Mesenteric fat pad (tissue), 1 donor: ENCODE measurements at places on chromosomes 13 and 19. TPM values are rescaled to one million over a fixed set of nuclear protein-coding genes. Genes with fewer than 3 reads are reported as not detected.

DNA sequence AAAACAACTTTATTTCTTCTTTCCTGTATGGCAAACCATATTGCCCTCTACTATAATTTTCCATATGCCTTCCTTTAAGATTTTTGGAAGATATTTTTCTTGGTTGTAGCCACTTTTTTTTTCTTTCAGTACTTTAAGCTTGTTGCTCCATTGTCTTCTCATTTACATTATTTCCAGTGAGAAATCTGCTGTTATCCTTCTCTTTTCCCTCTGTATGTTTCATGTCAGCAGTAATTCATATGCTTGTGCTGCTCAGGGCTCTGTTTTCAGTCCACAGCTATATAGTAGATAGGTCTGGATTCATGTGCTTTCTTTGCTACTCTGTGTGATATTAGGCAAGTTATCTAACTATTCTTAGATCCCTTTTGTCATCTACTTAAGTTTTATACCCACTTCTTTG lies 267.6 kb downstream of the OXGR1 start:
- no peak for DNase-seq

DNA sequence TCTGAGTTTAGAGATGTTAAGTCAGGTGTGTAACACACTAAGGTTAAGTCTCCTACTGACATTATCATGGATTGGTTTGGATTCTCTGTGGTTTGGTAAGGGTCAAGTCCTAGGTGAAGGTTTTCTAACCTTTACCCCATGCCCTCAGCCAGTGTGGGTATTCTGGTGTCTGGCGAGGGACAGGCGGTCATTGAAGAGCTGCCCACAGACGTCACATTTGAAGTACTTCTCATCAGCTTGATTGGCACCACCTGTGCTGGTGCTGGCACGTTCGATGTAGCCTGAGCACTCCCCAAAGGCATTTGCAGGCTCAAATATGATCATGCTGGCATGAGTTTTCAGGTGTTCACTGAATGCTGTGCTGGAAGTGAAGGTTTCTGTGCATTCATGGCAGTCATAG lies 27.0 kb downstream of the PEG3 start:
- no peak for DNase-seq

DNA sequence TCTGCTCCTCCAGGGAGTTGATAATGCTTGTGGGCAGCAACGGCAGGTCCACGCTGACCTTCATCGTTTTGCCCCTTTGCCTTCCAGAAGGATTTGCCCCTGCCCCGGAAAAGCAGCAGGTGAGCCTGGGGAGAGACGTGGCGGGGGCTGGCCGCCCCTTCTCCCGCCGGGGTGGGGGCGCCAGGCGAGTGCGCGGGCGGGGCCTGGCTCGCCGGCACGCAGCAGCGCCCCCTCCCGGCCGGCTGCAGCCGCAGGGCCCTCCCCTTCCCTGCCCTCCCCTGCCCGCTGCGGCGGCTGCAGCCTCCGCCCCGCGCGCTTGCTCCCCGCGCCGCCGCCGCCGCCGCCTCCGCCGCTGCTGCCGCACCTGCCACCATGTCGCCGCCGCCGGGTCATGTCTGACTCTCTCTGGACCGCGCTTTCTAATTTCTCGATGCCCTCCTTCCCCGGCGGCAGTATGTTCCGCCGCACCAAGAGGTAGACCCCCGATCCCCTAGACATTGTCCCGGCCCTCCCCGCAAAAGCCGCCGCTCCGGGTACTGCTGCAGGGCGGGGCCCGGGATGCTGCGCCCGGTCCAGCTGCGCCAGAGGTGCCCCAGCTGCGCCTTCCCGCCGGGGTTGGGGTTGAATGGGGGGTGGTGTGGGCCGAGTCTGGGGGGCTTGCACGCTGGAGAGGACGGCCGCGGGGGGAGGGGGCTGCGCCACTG lies at the start of gene MAST1:
TSS of gene MAST1 (plus strand) at position 334 of the 704 bp plus-strand sequence. CDS start at position 392, 58 bp downstream.
- no peak for DNase-seq

Gene CRLF1
- total RNA-seq, result 30.7 TPM

DNA sequence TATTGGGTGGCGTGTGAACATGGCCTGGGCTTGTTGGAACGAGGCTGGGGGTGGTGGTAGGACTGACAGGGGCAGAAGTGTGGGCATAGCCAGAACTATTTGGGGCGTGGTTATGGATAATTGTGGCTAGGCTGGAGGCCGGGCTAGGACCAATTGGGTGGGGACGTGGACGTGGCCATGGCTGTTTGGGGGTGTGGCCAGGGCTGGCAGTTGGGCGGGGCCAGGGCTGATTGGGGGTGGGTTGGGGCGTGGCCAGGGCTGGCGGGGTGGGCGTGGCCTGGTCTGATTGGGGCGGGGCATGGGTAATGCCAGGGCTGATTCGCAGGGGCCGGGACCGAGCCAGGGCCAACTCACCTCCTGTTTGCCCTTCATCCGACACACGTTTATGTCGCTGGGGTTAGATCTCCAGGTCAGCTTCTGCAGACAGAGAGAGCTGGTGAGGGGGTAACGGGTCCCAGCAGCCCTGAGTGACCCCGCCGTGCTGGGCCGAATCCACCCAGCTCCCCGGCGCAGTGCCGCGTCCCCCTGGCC lies 2.8 kb downstream of the SEMA6B start:
- no peak for DNase-seq

Gene CEACAM4
- 6.0 TPM for total RNA-seq
